ENCODE measurements at places on chromosomes 7 and 10.

- no peak for DNase-seq
Measured at GRCh38 chr10:93630625-93631557, 18.6 kb downstream of the PDE6C start.

DNA sequence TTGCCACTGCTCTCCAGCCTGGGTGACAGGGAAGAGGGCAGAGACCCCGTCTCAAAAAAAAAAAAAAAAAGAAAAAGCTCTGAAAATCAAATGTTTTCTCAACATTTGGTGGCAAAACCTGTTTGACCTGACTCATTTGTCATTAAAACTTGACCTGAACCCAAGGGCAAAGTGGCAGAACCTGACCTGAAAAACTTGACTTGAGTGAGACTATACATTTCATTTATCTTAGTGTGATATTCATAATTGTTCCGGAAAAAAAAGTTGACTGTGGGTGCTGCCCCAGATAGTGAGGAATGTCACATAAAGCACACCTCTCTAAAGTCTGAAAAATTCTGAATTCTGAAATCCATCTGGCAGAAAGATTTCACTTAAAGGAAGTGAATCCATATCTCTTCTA, 2.3 kb upstream of the TAX1BP1 start:
- no peak for DNase-seq

DNA sequence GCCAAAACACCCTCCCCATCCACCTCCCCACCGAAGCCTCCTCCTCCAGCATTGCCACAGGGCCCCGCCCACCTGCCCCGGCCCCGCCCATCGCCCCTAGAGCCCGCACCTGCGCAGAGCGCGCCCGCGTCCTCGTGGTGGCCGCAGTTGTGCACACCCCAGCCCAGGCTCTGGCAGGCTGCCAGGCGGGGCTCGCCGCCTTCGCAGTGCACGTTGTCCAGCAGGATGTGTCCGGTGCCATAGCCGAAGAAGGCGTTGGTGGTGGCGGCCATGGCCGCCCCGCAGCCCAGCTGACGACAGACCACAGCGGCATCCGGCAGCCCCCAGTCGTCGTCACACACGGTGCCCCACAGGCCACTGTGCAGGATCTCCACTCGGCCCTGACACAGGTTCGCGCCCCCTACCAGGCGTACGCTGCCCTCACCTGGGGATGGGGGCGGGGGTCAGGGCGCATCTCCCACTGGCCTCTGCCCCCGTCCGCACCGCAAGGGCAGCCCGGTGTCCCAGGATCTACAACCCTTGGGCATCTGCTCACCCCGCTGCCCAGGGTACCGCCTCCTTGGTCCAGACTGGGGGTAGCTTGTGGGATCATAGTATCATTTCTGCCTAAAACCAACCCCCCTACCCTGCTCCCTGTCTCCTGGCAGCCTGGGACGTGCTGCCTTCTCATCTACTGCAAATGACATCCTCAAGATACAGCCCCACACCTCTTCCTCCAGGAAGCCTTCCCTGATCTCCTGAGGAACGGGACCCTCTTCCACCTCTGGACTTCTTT, 11.9 kb downstream of the SSC4D start:
- DNase-seq: peak; percentile 86

GRCh38 chr10:97200616-97201015, 14.9 kb upstream of the SLIT1 start:
- DNase-seq: no peak

DNA sequence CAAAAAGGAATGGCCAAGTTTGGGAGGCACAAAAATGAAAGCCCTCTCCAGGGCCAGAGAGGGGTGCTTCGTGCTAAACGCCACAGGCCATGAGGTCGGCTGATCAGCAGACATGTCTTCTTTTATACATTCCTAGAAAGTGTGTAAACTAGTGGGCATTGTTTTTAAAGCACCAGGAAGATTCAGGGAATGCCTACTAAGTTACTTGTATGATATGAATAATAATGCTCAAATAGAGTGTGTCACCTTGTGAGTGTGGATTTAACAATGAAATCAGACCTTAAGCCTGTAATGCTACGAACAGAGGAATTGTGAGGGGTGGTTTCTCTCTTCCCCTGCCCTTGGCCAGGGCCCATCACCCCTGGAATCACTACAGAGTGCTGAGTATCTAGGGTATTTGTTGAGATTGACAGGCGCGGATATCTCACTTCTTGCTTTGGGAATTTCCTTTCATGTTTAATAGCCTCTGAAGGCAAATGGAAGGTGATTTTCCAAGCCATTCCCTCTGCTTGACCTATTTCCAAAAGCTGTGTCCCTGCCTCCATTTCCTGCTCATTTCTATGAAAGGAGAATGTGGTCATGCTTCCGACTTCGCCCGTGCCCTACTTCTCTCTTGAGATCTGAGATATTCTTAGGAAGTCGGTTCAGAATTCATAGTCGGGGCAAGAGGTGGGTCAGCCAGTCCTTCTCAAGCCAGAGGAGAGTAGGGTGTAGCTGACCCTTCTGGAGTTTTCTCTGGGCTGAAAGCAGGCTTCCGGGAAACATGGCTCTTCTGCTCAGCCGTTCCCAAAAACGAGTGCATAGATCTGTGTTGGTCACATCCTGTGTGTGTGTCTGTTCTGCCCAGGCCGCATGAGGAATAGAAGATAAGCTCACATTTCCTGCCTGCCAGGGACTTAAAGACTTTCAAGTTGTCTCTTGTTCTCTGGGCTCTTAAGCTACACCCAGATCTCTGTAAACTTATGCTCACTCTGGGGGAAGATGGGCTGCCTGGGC, 167.8 kb upstream of the ITGB1 start:
- peak; percentile 68 for DNase-seq

DNA sequence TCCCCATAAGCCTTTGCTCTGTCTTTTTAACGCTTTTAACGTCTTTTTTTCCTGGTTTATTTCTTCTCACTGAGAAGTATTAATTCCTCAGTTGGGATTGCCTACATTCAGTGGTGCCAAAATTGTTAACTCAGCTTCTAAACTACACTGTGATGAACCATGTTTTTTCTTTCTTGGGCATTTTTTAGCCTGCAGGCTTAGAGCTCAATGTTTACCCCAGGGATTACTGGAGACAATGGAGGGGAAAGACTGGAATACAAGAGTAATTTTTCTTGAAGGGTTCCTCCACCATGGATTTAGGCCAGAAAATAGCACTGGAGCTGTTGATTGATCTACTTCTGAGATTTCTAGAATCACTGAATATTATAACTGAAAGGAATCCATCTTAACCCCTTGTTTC, 19.8 kb downstream of the STAMBPL1 start:
- DNase-seq: no peak

GRCh38 chr10:11430421-11431215, 180.8 kb downstream of the USP6NL start:
- DNase-seq: no peak

GRCh38 chr7:12136523-12136922, 74.6 kb upstream of the TMEM106B start:
- no peak for DNase-seq

DNA sequence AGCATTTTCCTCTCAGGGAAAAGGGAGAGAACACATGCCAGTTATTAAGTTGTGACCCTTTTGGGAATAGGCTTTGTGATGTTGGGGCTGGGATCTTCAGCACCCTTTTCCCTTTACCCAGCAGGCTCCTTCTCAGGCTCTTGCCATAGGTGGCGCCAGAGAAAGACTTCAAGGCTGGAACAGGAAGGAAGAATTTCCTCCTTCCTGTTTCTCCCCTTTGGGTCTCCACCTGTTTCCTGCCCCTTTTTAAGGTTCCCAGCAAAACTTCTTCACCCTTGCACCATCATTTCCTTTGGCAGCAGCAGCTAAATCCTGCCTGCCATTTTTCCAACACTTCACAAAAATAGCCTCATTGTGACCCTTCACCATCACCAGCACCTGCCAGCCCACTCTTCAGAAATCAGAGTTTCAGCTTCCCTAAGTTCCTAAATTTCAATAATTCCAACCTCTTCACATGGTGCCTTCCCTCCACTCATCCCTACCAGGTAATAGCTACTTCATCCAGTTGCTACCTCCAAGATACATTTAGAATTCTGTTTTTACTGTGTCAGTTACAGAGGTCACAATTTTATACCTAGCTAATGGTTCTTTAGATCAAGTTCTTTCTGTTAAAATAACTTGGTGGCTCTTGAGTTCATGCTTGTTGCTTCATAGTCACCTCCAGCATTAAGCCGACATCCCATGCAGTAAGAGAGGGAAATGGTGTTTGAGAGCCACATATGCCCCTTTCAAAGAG, 22.4 kb upstream of the FOXK1 start:
- no peak for DNase-seq

DNA sequence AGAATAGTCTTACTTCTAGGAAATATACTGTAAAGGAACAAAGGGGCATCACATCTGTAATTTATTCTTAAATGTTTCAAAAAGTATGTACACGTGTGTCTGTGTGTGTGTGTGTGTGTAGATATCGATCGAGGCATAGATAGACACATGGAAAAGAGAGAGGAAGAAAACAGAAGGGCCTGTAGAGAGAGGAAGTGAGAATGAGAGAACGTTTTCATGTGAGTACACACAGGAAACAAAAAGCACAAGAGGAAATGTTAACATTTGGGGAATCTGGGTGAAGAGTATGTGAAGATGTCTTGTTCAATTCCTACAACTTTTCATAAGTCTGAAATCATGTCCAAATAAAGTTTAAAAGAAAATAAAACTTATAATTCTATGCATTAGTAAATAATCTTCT, 286.5 kb upstream of the SORCS1 start:
- DNase-seq: no peak

DNA sequence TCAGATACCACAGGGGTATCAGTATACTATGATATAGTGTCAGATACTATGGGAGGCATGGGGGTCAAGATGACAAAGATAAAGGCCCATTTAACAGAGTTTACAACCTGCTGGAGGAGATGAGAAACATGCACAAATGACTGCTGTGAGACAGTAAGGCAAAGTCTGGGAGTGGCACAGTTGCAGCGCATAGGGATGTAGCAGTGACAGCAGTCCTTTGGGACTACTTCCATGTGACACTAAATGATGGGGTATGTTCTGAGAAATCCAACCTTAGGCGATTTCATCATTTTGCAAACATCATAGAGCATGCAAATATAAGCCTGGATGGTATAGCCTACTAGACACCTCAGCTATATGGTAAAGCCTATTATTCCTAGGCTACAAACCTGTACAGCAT, 56.8 kb downstream of the CDK1 start:
- DNase-seq: no peak

DNA sequence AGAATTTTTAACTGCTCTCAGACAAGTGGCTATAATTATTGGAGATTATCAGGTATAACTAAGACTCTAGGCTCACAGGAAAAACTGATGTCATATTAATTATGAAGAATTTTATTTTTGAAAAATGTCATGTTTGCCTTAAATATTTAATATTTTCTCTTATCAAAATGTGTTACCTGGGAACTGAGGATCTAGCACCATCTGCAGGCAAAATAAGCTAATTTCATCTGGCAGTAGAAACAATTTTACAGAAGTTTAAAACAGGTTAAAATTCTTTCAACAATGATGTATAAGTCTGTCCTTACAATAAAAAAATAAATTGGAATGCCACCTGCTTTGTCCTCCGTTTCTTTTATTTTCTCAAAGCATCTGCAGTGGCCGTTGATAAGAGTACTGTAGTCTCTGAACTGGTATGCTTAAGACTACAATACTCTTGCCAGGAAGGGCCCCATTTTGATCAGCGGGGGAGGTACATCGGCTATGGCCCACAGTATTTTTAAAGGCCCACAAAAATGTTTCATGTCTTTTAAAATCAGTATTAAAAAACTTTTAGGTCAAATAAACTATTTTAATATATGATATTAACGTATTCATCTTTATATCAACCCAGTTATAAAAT, 81.3 kb downstream of the VWDE start:
- peak; percentile 20 for DNase-seq

DNA sequence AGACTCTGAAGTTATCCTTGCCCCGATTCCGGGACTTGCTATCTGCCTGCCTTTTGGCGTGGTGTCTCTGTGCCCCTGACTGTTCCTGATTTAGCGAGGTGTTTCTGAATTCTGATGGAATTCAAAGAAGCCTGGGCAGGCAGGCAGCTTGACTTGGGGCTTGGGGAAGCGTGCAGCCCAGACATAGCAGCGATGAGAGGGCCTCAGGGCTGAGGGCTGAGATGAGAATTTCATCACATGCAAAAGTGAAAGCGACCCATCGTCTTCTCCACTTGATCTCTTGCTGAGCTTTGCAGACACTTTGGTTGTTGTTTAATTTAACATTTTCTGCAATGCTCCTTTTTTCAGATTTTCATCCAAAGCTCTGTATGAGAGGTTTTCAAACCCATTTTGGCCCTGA, 57.8 kb downstream of the TCF7L2 start:
- DNase-seq: no peak

DNA sequence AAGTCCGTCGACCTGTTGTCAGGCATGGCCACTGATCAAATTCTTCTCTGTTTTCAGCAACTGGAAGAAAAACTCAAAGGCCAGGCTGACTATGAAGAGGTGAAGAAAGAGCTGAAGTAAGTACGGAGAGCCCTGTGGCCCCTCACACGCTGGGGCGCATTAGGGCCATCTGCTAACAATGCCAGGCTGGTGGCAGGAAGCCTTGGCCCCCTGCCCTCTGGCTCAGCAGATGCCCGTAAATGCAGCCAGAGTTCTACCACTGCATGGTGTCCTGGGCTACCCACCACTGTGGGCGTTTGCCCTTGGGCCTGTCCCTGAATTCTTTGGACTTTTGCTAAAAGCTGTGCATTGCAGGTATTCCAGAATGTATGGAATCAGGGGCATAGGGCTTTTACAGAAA, 96.9 kb upstream of the SH2B2 start:
- DNase-seq: no peak

GRCh38 chr10:125591886-125592285, 91.1 kb downstream of the TEX36 start:
- no peak for DNase-seq

DNA sequence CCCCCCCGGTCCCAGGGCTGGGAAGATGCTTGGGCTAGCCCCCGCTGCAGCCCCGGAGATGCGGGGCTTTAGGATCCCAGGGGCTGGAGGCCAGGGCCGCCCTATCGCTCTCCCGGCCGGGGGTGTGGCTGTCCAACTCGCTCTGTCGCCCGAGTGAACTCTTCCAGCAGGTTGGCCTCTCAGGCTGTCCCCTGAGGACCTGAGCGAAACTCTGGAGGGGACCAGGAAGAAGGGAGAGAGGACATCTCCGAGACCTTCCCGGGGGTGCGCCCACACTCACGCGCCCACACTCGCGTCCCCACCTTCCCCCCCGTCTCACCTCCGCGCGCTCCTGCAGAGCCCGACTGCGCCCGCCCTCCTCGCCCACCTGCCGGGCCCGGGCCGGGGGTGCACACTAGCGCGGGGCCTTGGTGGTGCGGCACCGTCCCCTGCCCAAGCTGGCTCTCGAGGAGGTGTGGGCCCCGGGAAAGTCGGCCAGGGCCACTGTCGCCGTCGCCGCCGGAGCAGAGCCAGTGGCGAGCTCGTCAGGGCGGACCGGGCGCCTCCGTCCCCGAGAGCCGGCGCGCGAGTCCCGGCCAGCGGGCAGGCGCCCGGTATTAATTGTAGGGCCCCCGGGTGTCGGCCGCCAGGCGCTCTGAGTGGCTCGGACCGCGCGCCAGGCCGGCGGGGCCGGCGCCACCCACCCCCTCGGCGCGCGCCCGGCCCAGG, 101.7 kb upstream of the SVIL start:
- DNase-seq: no peak

- DNase-seq: no peak
Measured at GRCh38 chr10:131513445-131513844, 201.9 kb upstream of the TCERG1L start.

All from CD4-positive, alpha-beta T cell treated with Interleukin-6 at 100 ng/mL for 8 hours (primary cell).